Right hindlimb (tissue), 1 donor: ENCODE measurements at places on chromosomes 6 and 20.
A peak's percentile ranks its signal among the peaks of the same experiment; 100 is the strongest.

DNA sequence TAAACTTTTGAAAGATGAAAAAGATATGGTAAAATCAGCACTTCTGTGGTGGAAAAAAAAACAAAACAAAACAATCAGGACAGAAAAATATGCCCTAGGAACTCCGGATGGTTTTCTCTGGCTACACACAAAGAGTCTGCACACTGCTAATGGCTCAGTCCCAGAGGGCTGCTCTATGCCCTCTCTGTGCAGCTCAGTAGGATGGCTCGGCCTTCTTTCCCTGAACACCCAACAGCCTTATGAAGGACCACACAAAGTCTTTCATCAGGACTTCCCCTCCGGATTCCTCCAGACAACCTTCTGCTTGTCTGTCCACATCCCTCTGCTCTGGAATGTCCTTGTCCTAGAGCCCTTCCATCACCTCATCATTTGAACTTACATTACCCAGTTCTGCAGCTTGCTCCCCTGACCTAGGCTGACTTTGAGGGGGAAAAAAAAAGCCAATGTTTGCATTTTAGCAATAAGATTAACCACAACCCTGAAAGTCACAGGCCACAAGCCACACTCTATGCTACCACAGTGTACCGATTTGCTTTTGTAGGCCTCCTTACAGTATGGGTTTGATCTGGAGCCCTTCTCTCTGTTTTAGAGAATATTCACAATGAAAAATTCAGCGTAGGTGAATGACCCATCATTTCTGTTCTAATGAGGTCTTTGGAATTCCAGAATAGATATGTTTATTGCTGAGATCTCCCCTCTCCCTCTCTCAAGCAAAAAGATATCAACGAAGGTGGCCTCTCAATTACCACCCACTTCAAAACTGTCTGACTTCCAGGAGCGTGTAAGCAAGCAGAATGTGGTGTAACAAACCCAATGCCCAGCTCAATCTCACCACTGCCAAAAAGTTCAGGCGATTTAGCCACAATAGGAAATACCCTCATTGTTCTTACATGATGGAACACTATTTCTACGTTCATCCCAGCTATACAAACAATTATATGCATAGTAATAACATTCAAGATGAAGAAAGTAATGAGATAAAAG, 164.0 kb downstream of the GMDS start:
- no peak for DNase-seq

- DNase-seq: no peak
Observed at GRCh38 chr20:13212750-13213149, 8.3 kb upstream of the ISM1 start.

- DNase-seq: peak; percentile 21
Observed at GRCh38 chr6:41651962-41652657, 13.8 kb downstream of the MDFI start.

DNA sequence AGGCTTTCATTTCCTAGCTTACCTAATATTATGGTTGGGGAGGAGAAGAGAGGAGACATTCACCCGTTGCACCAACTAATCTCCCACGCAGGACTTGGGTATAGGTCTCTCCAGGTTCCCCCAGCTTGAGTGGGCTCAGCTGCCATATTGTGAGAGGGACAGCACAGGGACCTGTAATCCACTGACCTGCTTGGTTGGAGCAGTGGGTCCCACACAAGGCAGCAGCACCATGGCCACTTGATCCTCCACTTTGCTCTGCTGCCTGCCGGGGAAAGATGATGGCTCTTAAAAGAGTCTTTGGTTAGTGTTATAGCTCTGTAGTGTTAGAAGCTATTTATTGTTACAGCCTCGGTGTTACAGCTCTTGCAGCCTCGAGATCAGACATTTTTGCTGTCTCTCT, 22.5 kb upstream of the ECHDC1 start:
- no peak for DNase-seq

DNA sequence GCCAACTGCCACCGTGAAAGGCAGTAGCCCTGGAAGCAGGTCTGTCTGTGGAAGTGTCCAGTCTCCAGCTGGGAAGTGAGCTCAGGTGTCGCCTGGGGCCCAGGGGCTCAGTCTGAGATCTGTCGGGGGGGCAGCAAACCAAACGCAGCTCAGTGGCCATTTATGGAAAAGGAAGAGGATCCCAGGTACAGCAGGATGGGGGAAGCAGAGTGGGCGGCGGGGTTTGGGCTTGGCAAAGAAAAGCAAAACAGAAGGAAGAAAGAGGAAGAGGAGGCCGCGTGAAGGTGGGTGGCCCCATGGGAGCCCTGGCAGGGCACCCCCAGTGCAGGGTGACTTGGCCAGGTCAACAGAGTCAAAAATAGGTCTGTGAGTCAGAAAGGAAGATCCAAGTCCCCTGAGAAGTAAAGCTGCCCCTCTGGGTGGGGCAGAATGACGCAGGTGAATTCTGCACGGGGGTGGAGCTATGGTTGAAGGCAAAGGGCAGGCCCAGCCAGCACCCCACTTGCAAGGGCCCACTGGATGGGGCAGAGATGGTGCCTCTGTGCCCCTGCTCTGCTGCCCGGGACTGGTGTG, 5.3 kb downstream of the PXDC1 start:
- DNase-seq: no peak

DNA sequence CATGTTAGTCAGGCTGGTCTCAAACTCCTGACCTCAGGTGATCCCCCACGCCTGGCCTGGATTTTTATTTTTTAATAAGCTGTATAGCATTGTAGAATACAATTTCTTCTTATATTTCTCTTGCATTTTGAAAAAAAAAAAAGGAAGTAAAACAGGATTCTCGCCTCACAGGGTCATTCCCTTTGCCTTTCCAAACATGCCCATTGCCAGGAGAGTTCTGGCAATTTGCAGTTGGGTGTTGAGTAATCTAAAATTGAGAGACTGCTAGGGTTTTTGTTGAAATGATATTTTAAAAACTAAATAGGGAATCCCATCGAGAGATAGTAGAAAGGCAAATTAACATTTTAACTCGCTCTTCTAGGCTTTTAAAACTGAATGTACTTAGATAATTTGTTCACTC, 196.1 kb downstream of the JARID2 start:
- no peak for DNase-seq

DNA sequence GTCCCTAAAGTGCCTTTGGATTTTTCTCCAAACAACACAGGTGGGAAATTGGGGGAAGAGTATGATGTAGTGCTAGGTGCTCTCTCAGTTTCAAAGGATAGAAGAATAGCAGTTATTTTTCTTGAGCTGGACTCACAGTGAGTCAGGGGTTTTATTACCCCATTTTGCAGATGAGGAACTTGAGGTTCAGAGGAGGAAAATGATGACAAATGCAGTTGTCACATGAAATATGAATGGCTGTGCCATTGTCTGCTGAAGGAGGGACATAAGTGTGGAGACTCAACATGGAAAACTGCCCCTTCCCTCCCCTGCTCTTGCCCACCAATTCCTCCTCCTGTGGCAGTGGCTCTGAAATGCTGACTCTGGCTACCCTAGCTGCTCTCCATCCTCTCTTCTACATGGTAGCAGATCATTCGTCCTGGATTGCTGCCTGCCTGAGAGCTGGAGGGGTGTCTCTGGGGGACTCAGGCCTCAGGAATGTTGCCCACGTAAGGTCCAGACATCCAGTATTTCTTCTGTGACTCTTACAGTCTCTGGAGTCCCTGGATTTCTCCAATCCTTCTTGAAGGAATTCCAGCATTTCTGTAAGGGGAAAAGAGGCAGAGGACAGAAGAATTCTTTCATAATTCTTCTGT, 37.6 kb upstream of the EPB41L1 start:
- no peak for DNase-seq
